Activated B cell treated with CpG ODN at 0.5 μM for 24 hours (primary cell): ENCODE measurements at places on chromosomes 7 and 10.

GRCh38 chr7:41122256-41122987 is 580.5 kb downstream of the INHBA start:
- no peak overlapping the region for H3K4me3 ChIP-seq
- peaks cover 2% of the 10 kb centered on the region for H3K27me3 ChIP-seq
- H3K36me3 ChIP-seq = no peaks in the 10 kb centered on the region
- H3K4me1 ChIP-seq = no peaks in the 10 kb centered on the region
- H3K27ac ChIP-seq = no peak overlapping the region
- no peak for DNase-seq

- peak overlapping the region; percentile 74 for H3K4me3 ChIP-seq
- no peaks in the 10 kb centered on the region for H3K36me3 ChIP-seq
- peak overlapping the region; percentile 50 for H3K27ac ChIP-seq
- no peaks in the 10 kb centered on the region for H3K27me3 ChIP-seq
- no peak for DNase-seq
Observed at GRCh38 chr7:16422103-16422435, 731 bp upstream of the CRPPA start.

DNA sequence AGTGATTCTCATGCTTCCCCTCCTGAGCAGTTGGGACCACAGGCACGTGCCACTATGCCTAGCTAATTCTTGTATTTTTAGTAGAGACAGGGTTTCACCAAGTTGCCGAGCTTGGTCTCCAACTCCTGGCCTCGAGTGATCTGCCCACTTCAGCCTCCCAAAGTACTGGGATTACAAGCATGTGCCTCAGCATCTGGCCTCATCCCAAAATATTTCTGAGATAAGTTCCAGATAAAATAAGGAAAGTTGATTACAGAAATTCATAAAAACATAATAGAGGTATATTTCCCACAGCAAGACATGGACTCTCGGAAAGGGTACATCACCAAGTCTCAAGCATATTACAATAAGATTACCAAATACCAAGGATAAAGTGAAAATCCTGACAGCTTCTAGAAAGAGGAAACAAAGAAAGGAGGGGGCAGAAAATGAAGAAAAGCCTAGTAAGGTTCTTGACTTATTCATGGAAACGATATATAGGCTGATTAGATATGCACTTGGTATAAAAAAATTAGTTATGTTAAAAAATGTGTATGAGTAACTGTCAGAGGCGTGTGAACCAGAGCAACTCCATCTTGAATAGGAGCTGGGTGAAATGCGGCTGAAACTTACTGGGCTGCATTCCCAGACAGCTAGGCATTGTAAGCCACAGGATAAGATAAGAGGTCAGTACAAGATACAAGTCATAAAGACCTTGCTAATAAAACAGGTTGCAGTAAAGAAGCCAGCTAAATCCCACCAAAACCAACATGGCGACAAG is 35.0 kb downstream of the IQUB start:
- H3K4me3 ChIP-seq = no peak overlapping the region
- H3K27me3 ChIP-seq = peaks cover 7% of the 10 kb centered on the region
- no peaks in the 10 kb centered on the region for H3K4me1 ChIP-seq
- peak overlapping the region; percentile 37 for H3K27ac ChIP-seq
- H3K36me3 ChIP-seq = no peaks in the 10 kb centered on the region

GRCh38 chr10:78531088-78531487 is 497.4 kb downstream of the RPS24 start:
- no peak for DNase-seq
- peaks cover 2% of the 10 kb centered on the region for H3K27me3 ChIP-seq
- no peaks in the 10 kb centered on the region for H3K36me3 ChIP-seq
- no peaks in the 10 kb centered on the region for H3K4me1 ChIP-seq

- H3K27me3 ChIP-seq = peaks cover 37% of the 10 kb centered on the region
- no peak for DNase-seq
- H3K27ac ChIP-seq = no peak overlapping the region
- no peak overlapping the region for H3K4me3 ChIP-seq
Observed at GRCh38 chr10:14476641-14477407, 146.1 kb upstream of the FRMD4A start.

DNA sequence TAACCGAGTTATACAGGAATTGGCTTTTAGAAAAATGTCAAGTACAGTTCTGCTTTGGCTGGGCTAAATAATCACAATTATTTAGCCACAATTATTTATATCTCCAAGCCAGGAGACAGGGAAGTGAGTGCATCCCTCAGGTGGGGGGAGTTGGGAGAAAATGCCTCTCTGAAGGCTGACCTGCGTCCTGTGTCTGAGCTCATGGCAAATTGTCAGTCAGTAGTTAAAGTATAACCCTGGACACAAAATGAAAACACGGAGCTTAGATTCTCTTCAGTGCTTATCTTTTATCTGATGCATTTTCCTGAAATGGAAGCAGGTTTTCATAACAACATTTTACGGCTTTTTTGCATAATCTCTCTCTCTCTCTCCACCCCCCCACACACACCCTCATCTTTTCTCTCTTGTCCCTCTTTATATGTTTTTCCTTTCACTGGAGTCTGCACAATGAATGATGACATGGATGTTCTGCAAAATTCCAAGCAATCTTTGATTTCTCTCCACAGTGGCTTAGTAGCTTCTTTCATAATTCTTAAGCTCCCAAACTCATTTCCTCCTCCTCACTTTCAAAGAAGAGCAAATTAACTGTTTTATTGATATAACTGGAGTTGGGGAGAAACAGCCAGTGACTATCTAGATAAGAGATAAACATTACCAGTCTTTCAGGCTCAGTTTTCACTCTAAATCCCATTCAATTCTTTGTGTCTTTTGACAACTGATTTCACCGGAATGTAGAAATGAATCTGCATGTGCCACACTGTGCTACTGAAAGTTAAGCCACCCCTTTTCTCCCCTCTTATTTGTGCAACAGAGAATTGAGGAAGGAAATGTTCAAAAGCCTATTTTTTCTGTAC is 521.4 kb upstream of the GHITM start:
- no peak overlapping the region for H3K27ac ChIP-seq
- H3K4me3 ChIP-seq = no peak overlapping the region
- H3K4me1 ChIP-seq = no peaks in the 10 kb centered on the region
- DNase-seq = no peak
- no peaks in the 10 kb centered on the region for H3K27me3 ChIP-seq
